ENCODE measurements at places on chromosomes 3 and 15.
A peak's percentile ranks its signal among the peaks of the same experiment; 100 is the strongest.

- DNase-seq: no peak
Measured at GRCh38 chr15:68887120-68887519, 43.2 kb upstream of the SPESP1 start.

GRCh38 chr3:14467814-14468620, 65.6 kb downstream of the SLC6A6 start:
- peak; percentile 51 for DNase-seq

GRCh38 chr15:89704411-89704810, 13.8 kb downstream of the WDR93 start:
- no peak for DNase-seq

DNA sequence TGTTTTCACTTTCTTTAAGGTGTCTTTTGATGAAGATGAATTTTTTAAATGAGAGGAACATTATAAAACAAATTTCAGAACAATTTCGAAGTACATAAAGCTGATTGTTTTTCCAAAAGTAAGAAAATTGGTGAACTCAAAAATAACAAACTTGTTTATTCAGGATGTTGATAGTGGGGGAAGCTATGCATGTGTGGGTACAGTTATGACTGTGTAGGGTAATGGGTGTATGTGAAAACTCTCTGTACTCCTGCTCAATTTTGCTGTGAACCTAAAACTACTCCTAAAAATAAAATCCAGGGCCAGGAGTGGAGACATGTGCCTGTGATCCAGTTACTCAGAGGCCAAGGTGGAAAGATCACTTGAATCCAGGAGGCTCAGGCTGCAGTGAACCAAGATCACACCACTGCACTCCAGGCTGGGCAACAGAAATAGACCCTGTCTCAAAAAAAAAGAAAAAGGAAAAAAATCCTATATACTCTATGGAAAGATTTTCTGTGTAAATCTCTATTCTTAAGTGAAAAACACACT, 37.2 kb downstream of the PIK3CB start:
- DNase-seq: no peak

DNA sequence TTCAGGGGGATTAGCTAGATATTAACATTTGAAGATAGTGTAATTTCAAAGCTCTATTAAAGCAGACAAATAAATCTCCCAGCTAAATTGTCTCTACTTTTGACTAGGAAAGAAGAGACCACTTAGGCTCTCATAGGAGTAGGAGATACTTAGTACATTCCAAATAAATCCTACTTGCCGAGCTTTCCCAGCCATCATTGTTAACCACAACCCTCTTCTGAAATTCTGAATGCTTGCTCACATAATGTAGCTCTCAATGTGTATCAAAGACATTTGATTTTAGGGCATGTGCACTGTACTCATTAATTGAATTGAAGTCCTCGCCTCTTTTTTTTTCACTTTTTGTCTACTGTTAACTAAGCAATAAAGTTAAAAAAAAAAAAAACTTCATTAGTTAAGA, 598.2 kb upstream of the ADAMTS9 start:
- no peak for DNase-seq

DNA sequence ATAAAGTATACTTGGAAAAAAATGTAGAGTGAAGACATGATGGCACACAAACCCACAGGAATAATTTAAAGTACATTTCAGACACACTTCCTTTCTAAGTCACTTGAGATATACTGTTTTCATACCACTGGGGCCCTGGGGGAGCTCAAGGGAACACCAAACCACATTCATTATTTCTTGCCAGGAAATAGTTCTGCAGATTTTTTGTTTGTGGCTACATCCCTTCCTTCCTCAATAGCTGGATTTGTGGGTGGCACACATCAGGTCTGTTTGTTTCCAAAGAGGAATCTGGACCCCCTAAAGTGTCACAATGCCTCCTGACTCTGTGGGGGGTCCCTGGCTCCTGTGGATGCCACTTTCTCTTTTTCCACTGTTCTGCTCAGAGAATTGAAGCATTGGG, 153.5 kb upstream of the COL8A1 start:
- no peak for DNase-seq

DNA sequence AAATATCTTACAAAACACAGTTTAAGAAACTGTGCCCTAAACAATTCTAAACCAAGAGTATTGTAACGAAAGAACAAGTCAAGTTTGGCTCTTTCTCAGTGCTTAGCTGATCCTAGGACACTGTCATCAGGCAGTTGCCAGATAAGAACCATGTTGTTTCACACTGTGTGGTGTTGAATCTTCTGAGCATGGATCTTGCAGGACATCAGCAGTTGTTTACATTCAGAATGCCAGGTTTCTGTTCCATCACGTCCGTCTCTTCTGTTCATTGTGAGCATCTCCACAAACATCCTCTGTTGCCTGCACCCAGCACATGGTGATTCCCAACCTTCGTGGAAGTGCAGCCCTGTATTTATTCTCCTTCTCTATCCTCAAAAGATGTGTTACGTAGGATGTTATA, 67.9 kb downstream of the DCUN1D1 start:
- DNase-seq: no peak

- no peak for DNase-seq
Measured at GRCh38 chr3:112010636-112011035, 11.9 kb downstream of the TAGLN3 start.

DNA sequence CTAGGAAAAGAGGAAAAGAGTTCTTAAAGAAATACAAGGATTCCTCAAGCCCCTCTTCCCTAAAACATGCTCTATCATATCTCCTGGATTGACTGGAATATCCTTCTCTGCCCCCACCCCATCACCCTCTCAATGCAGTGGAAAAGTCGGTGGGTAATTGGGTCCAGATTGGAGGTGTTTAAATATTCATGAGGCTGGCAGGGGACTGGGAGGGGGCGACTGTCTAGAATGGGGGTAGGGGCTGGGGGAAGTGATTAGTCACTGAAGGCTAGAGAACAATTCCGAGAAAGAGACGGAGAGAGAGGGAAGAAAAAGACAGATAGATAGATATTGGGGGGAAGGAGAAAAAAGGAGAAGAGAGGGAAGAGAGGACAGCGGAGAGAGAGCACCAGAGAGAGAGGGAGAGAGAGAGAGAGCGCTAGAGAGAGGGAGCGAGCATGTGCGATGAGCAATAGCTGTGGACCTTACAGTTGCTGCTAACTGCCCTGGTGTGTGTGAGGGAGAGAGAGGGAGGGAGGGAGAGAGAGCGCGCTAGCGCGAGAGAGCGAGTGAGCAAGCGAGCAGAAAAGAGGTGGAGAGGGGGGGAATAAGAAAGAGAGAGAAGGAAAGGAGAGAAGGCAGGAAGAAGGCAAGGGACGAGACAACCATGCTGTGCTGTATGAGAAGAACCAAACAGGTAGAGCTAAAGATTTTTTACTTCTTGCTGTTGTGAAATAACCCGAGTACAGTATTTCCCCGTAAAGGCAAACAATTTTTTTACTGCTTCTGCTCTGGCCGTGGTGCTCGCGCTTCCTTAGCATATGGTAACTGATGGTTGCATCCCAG, at the start of gene GAP43:
GAP43 (plus strand) TSS at position 467 of the 825 bp plus-strand sequence; CDS start at position 647, 180 bp downstream.
- no peak for DNase-seq

- peak; percentile 28 for DNase-seq
Measured at GRCh38 chr15:91104111-91104510, 4.1 kb downstream of the SV2B start.

- DNase-seq: no peak
Measured at GRCh38 chr15:50162969-50163718, 18.9 kb upstream of the SLC27A2 start.

- DNase-seq: no peak
Measured at GRCh38 chr3:143605233-143605950, 242.9 kb downstream of the SLC9A9 start.

- DNase-seq: no peak
Measured at GRCh38 chr15:62591842-62592838, 427.1 kb upstream of the C2CD4B start.

- DNase-seq: peak; percentile 78
Measured at GRCh38 chr3:190533511-190534281, 19.8 kb downstream of the IL1RAP start.

- DNase-seq: no peak
Measured at GRCh38 chr15:38091078-38091645, 156.7 kb downstream of the TMCO5A start.

GRCh38 chr15:72155635-72156616, 37.7 kb downstream of the SENP8 start:
- peak; percentile 90 for DNase-seq

GRCh38 chr3:42894698-42895579, 11.0 kb upstream of the ZNF662 start:
- no peak for DNase-seq

- no peak for DNase-seq
Measured at GRCh38 chr15:67639591-67639990, 97.1 kb downstream of the MAP2K5 start.

- no peak for DNase-seq
Measured at GRCh38 chr3:185880600-185880999, 55.8 kb upstream of the IGF2BP2 start.

DNA sequence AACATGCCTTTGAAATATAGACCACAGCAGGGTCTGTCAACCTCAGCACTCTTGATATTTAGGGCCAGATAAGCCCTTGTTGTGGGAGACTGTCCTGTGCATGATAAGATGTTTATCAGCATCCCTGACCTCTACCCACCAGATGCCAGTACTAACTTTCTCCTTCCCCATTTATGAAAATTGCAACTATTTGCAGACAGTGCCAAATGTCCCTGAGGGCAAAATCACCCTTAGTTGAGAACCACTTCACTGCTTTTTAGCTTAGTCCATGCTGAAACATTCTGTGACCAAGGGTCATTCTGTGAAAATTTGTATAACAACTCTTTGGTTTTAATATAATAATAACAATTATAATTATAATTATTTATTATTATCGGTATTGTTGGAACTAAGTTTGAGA, 1032.4 kb downstream of the MCTP2 start:
- no peak for DNase-seq

DNA sequence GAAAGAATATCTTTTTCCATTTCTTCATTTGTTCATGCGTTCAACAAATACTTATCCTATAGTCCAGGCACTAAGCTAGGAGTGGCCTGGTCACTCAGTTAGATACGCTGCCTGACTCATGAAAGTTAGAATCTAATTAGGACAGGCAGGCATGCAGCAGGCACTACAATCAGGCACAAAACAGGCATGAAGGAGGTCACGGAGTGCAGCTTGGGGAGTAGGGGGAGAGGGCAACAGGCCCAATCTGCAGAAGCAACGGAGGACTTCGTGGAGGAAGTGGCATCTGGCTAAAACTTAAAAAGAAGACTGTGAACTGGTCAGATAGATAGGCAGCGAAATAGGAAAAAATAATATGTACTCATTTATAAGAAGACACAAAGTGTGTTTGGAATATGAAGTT, 420.9 kb downstream of the MAGI1 start:
- DNase-seq: no peak

DNA sequence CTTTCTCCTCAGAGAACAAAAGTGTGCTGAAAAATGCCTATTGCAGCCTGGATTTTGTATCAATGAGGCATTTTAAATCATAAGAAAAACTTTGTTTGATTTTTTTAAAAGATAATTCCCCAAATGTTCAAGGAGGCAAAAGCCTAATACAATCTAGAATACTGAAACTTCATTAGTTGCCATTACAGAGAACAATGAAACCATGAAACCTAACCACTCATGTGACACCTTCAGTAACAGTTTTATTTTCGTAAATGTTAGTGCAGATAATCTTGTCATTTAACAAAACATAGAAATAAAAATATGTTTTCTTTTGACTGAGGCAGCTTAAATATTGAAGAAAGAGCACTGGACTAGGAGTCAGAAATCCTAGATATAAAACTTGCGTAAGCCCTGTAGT, 655.9 kb downstream of the RBMS3 start:
- DNase-seq: no peak

GRCh38 chr3:73404435-73404834, 220.3 kb downstream of the PDZRN3 start:
- DNase-seq: no peak

GRCh38 chr3:174792864-174793263, 66.3 kb upstream of the NAALADL2 start:
- no peak for DNase-seq

GRCh38 chr3:73681610-73682009, 56.9 kb upstream of the PDZRN3 start:
- DNase-seq: no peak

GRCh38 chr3:70832089-70832833, 519.8 kb upstream of the MDFIC2 start:
- peak; percentile 88 for DNase-seq

- DNase-seq: no peak
Measured at GRCh38 chr3:131735116-131735515, 232.3 kb upstream of the MRPL3 start.

DNA sequence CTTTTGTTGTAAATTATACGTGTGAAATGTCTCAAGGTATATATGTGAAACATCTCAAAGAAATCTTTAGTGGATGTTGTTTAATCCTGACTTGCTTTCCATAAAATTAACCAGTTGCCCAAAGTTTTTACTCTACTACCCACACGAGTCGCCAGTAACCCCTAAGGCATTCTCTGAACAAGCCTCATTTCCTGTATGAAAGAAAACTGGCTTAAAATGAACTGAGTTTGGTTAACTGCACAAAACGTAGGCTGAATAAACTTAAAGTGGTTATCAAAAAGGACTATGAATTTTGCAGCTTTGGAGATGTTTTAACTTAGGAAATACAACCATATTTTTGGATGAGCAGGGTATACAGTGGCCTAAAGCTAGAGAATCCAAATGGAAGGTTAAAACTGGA, 2.7 kb upstream of the APPL1 start:
- DNase-seq: no peak

DNA sequence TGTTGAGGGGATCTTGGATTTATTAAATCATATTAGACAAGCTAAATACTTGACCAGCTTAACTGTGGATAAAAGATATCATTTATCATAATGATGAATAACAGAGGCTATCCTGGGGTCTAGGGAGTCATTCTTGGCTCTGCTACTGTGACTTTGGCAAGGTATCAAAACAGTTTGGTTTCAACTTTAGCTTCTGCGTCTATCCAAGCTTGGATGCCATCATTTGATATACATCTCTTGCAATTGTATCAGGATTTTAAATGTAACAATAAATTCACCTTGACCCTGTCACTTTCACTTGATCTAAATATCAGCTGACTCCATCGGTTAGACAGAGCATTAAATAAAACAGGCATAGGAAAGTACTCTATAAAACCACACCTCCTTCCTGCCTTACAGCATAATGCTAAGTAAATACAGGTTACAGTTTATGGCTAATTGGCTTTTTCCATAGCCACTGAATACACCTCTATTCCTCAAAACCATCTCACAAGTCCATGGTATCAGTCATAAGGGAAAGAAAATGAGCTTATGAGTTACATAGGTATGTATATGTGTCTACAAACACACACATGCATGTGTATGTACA, 262.9 kb downstream of the CTNNB1 start:
- DNase-seq: no peak
